ENCODE measurements at places on chromosomes 3 and 15.

DNA sequence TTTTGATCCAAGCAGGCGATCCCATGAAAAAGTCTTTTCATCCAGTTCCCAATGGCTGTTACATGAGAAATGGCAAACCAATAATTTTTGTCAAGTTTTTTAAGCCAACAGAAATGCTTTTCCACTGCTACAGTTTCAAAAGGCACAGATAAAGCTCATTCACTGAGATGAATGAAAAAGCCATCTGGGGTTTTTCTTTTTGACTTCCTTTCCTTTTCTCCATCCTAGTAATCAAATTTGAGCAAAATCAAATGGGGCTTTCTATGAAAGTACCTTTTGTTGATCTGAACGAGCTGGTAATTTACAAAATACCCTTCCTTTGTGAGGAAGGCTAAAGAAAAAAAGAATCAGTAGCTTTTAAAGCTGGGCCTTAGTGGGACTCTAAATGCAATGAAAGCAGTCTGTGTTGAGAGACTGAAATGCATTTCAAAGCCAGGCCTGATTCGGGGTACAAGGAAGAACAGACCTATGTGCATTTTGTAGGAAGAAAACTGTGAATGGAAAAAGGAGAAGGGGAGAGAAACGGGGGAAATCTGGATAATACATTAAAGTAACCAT is 185.2 kb upstream of the DNAJC19 start:
- DNase-seq: no peak

GRCh38 chr15:22808240-22808639 is 21.8 kb downstream of the NIPA1 start:
- no peak for DNase-seq

GRCh38 chr3:158520433-158520832 is 50.6 kb upstream of the MLF1 start:
- no peak for DNase-seq

DNA sequence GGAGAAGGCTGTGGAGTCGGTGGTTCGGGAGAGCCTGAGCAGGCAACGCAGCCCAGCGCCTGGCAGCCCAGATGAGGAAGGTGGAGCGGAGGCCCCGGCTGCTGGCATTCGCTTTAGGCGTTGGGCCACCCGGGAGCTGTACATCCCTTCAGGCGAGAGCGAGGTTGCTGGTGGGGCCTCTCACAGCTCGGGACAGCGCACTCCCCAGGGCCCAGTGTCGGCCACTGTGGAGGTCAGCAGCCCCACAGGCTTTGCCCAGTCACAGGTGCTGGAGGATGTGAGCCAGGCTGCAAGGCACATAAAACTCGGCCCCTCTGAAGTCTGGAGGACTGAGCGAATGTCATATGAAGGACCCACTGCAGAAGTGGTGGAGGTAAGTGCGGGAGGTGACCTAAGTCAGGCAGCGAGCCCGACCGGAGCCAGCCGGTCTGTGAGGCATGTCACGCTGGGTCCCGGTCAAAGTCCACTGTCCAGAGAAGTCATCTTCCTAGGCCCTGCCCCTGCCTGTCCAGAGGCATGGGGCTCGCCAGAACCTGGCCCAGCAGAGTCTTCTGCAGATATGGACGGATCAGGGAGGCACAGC is 26.7 kb downstream of the SYNM start:
- no peak for DNase-seq

- no peak for DNase-seq
These were observed 122.5 kb downstream of the TJP1 start for GRCh38 chr15:29699791-29700190.

- no peak for DNase-seq
These were observed 17.9 kb downstream of the STT3B start for GRCh38 chr3:31550452-31551251.

- no peak for DNase-seq
These were observed 61.3 kb downstream of the RIOX2 start for GRCh38 chr3:97910931-97911351.

GRCh38 chr15:62618846-62619504 is 423.6 kb upstream of the TPM1 start:
- DNase-seq: no peak

DNA sequence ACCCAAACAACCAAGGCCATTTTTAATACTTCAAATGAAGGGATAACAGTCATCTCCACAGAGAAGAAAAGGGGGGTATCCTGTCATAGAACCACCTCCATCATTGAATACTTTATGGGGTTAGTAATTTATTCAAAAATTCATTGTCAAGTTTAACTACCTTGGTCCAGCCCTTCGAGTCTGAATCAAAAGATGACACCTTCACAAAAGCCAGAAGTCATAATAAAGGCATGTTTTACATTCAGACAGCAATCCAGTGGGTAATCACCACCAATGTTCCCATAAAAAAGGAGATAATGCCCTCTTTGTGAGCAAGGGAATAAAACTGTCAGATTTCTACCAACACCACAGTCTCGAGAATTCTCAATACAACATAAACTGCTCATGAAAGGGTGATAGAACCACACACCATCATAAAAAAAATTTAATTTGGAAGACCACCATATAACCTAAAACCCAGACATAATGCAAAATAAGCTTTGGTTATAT is 145.6 kb upstream of the ZBTB20 start:
- no peak for DNase-seq

- no peak for DNase-seq
These were observed 95.4 kb downstream of the RFTN1 start for GRCh38 chr3:16417945-16418739.
